ENCODE measurements at places on chromosomes 12 and 14.

GRCh38 chr14:39383026-39383660 lies 49.1 kb downstream of the FBXO33 start:
- DNase-seq = no peak

DNA sequence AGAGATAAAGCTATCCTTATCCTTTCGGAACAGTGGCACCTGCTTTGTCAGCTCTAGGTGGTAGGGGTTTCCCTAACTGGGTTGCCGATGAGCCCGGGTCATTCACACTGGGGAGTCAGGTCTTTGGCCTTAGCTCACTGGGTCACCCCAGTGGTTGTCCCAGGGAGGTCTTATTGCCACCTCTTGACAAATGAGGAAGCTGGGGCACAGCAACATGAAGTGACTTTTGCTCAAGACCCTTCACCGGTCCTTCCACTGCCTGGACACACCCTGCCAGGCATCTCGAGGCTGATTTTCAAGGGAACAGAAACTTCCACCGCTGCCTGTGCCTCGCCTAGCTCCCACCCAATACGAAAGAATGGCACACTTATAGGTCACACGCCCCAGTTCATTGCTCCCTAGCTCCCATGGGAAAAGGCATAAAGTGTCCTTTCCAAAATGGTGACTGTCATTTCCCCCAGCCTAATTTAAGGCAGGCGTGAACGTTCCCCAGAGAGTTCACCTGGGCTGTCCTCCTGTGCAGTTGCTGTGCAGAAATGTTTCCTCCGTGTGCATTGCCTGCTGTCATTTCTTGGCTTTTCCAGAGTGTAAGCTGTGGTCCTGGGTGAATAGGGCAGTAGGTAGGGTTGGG lies 156.1 kb upstream of the CCND2 start:
- DNase-seq = no peak

- DNase-seq = no peak
Observed at GRCh38 chr12:110923192-110923591, 2.8 kb upstream of the MYL2 start.

GRCh38 chr12:39986674-39987073 lies 119.2 kb downstream of the SLC2A13 start:
- DNase-seq = no peak

DNA sequence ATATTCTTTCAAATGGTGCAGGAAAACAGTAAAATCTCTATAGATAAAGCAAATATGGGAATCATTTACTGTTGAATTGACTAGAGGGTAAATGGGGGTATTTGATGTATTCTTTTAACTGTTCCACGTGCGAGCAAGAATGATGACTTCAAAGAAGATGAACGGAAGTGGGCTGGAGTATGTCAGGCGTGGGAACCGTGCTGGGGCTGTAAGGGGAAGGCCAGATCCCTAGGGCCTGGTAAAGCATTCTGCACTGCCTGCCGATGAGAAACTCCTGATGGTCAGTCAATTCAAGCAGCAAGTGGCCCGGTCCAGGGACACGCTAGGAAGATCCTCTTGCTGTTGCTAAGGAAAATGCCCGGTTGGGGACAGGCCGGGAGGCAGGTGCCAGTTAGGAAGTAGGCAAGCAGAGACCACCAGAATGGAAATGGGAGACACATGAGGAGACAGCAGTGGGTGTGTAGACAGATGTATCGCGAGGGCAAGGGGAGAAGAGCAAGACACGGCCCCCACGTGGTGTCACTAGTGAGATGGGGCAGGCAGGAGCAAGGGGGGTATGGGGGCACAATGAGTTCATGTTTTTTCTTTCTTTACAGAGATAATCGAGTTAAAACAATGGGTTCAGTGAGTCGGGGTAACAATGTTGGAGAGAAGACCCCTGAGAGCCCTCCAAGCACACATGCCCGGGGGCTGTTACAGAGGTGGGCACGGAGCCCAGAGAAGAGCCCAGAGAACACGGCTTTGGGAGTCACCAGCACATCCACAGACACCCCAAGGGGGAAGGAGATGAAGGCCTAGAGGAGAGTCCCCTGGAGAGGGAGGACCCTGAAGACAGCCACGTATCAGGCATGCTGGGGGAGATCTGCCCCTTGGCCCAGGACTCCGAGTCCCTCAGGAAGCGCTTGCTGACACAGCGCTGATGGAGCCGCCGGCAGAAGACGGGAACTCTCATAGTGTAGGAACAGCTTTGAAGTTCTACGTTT lies 37.2 kb downstream of the FBXO21 start:
- DNase-seq = peak; percentile 25

Data from activated CD4-positive, alpha-beta memory T cell treated with anti-CD3 and anti-CD28 coated beads for 36 hours (primary cell).